HFFc6 (cell line): ENCODE measurements at places on chromosomes 6 and 20. TPM values are rescaled to one million over a fixed set of nuclear protein-coding genes. Genes with fewer than 3 reads are reported as not detected.
A peak's percentile ranks its signal among the peaks of the same experiment; 100 is the strongest.

The TINAG gene
- not detected in 2 replicates for total RNA-seq

DNA sequence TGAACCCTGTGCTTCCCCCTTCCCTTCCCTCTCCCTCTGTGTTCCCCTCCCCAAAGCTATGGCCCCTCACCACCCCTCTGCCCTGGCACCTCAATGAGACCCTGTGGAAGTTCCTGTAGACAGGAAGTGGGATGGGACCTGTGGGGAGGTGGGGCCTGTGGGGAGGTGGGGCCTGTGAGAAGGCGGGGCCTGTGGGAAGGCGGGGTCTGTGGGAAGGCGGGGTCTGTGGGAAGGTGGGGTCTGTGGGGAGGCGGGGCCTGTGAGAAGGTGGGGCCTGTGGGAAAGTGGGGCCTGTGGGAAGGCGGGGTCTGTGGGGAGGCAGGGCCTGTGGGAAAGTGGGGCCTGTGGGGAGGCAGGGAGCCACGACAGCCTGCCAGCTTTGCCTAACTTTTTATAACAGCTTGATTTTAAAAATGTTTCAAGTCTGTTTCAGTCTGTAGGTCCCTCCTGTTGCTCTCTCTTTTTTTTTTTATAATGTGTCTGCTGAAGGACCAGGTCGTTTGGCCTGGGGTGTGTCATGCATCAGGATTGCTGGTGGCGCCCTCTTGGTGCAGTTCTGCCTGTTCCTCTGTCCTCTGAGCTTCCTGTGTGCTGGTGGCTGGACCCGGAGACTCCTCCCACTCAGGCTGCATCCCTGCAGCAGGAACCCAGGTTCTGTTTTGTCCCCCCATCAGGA, 70.5 kb upstream of the SLCO4A1 start:
- no peak for DNase-seq

DNA sequence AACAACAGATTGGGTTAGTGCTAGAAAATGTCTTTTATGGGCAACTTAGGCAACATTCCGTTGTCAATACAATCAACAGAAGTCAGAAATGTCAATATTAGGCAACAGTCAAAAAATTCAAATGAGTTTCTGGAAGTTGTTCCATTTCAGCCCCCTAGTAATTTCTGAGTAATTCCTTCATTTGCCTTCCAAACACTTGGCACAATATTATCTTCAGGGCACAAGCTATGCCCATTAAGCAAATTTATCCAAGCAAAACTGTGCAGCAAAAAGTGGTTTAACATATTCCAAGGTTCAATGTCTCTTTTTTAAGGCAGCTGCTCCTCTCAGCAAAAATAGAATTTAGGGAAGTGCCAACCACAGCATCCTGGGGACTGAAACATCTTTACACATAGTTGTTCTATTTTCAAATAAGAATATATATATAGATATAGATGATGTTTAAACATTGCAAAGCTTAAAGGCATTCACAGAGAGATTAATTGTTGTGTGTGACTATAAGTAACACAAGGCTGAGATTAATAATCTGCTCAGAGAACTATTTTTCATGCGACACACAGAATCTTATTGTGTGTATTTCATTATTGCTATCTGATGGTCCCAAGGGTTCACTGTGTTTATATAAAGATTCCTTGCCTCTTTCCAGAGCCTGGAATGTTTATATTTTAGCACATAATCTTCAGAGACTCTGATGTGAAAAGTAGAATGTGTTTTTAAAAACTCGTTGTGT, 75.2 kb upstream of the ADTRP start:
- DNase-seq, result no peak

The FOXA2 gene
- total RNA-seq, result not detected in 2 replicates

DNA sequence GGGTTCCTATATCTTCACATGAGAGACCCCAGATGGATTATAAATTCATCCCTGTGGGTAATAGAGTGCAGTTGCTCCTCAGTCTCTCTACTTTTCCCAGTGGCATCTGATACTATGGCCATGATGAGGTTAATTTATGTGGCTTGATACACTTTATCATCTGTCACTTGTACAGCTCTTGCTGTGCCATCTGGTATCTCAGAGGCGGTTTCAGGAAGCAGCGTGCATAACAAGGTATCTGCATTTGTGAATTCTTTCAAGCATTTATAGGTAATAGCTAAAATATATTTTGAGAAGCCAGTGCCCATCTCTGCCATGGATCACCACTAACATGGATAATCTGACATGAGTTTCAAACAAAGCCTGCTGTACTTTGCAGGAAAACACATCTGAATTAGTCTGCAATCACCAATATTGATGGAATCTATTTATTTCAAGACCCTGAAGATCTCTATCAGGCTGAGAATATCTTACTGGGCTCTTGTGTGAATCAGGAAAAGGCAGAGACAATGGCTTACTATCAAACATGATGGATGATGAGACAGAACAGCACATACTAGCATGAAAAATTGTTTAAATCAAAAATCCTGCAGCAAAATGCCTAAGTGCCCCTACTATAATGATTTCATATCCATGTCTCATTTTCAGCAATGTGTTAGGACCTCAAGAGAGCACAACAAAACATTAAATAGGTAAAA, 548.7 kb upstream of the MAP3K7 start:
- no peak for DNase-seq

DNA sequence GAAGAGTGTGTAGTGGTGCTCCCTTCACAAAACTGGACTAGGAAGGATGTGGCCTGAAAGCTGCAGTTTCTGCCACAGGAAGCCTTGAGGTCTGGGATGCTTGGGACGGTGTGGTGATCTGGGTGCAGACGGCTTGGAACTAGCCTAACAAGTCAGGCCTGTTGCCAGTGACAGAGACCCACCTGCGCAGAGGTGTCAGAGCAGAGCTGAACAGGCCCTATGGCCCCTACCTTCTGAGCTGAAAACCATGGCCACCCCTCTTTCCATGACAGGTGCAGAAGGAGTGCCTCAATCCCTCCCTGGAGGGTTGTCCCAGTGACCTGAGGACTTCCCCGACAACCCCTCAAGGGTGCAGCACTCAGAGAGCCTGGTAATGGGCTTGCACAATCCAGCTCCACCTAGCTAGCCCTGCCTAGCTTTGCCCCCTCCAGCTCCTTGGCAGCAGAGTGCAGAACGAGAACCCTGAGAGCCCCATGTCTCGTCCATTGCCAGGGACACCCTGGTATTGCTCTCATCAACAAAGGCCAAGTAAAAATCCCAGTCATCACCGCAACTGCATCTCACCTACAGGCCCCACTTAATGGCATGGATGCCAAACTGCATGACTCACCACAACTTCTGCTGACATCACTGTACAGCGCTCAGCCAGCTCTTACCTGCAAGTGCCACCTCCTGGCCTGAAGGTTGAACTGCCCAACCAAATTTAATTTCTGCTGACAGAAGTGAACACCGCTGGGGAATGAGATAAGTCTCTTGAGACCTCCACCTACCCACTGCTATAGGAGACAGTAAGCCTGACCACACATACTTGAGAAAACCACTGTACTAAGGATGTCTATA, 563.1 kb downstream of the TFAP2A start:
- DNase-seq, result peak; percentile 26

GRCh38 chr6:44264154-44265006, 971 bp downstream of the NFKBIE start:
- no peak for DNase-seq

- DNase-seq, result no peak
These were observed 58.6 kb downstream of the SNAI1 start for GRCh38 chr20:50041246-50041873.

The GPX5 gene
- not detected in 2 replicates for total RNA-seq

The TBPL1 gene
- total RNA-seq, result 29.5 and 30.7 TPM in 2 replicates
